ENCODE measurements at places on chromosomes 2 and 18.

DNA sequence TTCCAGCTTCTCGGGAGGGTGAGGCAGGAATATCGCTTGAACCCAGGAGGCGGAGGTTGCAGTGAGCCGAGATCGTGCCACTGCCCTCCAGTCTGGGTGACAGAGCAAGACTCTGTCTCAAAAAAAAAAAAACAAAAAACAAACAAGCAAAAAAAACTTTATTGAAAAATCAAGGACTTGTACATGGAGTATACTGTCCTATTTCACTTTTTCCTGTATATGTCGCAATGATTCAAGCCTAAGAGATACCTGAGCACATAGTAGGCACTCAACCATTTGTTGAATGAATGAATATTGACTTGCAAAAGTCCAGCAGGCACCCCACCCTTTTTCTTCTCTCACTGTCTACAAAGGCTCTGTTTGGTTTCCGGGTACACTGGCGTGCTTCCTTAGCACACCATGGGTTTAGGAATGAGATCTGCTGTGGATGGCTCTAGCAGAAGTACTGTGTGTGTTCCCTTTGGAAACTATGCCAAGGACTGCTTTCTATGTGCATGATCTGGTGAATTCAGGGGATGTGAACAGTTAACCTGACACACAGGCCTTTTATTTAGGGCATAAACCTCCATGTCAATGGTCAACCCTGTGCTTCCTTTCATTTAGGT is 6.1 kb downstream of the APCDD1 start:
- no peak for DNase-seq

- DNase-seq: no peak
Measured at GRCh38 chr2:223418131-223418530, 184.0 kb downstream of the SCG2 start.

GRCh38 chr18:43130716-43131260 is 15.3 kb upstream of the RIT2 start:
- DNase-seq: no peak

DNA sequence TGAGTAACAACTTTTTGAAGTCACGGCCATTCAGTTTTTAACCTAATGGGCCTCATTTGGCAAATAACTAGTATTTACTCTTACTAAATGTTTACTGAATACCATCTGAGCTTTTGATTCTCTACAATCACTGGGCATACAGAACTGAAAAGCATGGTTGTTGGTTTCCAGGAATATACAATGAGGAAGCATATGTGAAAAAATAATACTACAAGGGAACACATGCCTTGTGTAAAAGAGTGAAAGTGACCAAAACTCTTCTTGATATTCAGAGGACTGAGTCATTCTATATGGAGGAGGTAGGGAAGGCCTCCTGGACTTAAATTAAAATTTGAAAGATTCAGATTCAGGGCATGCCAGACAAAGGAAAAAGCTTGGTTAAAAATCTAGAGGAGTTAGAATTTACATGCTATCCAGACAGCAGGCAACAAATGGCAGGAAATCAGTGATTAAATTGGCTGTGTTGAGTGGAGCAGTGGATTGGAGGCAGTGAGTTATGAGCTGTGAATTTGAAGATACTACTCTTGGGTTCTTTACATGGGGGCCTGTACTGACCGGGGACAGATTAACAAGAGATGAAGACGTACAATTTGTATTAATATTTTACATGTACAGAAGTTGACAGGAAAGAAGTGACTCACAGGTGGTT is 53.6 kb upstream of the NRXN1 start:
- no peak for DNase-seq

GRCh38 chr2:113061241-113061640 is 2.2 kb downstream of the IL36RN start:
- DNase-seq: no peak

GRCh38 chr2:7649461-7650228 is 732.4 kb downstream of the RNF144A start:
- DNase-seq: no peak

- DNase-seq: no peak
Measured at GRCh38 chr18:73147590-73147989, 279.8 kb upstream of the NETO1 start.

DNA sequence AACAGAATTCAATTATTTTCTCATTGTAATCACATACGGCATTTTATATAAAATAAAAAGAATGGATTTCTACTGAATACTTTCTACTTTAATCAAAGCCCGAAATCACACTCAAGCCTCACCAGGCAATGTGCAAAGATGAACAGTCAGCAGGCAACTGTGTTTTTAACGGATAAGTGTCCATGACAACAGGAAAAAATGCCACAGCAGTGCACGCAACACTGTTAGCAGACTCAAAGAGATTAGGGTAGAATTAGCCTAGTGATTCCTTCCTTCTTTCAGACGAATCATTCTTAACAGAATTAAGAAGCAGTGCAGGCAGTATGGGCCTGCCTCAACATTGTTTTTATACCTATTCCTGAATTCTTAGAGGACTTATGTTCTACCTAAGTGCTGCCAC is 135.6 kb downstream of the CDH2 start:
- no peak for DNase-seq

Data from hematopoietic multipotent progenitor cell treated with erythropoietin and hydrocortisone succinate and interleukin-3 and kit ligand, for 15 days (in vitro differentiated cells).